ENCODE measurements at places on chromosomes 2 and 18.

DNA sequence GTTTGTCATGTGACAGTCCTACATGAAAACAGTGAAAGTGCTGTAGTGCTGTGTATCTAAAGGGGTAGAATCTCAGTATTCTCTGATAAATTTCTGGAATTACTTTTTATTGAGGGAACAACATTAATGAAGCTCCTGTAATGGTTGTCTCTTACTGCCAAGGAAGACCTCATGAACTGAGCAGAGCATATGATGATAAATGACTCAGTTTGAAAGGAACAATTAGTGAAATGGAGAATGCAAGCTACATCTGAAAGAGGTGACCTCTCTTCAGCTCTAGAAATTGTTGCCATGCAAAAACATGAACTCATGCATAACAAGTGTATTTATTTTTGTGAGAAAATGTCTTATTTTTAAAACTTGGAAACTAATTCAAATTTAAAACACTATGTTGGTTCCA lies 93.6 kb downstream of the SCN9A start:
- DNase-seq: no peak

DNA sequence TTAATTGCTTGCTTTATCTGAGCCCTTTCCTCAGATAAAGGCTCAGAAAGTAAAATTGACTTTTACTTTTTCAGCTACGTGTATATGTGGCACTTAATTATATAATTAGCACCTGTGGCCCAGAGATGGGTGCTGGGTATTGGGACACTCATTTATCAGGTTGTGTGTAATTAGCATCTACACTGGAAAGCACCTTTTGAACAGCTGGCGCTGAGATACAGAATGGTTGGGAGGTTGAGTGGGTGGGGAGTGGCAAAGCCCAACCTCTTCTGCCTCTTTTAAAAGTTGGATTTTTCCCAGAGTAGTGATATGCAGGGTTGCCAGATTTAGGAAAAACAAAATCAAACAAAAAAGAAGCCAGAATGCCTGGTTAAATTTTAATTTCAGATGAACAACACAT lies 23.9 kb downstream of the SPTBN1 start:
- DNase-seq: no peak

GRCh38 chr2:72883356-72883962 lies 3.7 kb upstream of the SPR start:
- DNase-seq: no peak

GRCh38 chr2:222268311-222268990 lies 30.3 kb downstream of the PAX3 start:
- DNase-seq: no peak

DNA sequence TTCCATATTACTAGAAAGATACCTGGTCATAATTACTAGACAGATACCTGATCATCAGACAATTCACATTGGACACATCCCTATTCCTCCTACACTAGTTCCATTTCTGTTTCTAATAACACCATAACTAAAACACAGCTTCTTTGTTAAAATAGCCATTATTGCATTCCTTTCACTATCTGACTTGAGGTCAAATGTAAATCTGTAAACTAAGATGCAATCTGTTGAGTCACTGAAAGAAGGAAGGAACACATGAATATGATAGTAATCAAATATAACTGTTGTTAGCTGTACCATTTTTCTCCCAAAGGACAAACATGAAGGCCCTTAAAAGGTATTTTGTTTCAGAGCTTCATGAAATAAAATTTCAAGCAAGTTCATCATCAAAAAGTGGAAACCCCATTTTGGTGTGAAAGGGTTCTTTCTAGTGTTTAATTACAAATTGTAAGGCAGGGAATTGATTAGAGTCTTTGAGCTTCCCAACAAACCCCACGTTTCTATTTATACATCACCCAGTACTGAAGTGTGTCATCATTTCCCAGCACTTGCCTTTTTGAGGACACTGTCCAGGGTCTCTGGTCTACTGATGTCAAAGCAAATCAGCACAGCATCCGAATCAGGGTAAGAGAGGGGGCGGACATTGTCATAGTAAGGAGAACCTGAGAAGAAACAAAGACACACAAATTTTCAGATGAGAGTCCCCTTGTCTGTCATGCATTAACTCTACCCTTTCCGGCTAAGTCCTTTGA lies 13.0 kb downstream of the RND3 start:
- DNase-seq: no peak

DNA sequence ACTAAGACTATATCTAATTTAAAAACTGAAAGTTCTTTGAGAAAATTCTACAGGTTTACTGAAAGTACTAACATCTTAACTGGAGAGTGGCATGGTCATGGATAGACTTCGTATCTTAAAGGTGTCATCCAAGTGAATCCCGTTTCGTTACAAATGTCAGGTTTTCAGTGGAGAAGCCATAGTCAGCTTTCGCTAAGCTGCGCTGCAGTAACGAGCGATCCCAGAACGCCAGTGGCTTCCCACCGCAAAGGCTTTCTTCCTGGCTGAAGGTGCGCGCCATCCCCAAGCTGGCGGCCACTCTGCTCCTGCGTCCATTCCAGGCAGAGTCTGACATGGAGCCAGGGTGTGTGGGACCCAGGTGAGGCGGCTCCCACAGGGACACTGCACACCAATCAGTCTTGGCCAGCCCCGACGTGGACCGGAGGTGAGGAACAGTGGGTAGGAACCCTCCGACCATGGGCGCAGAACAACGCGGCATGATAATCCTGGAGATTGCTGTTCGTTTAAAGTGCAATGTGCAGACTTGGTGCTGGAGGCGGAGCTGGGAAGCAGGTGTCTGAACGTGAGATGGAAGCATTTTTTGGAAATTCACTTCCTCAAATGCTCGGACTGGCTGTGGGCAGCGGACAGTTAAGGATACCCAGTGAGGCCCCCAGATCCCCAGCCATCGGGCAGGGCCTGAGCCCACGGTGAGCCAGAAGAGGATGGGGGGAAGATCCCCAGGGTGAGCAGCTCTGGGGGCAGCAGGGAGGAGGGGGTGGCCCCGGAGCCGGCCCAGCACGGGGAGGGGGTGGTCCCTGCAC lies 27.8 kb upstream of the KCNG2 start:
- no peak for DNase-seq

DNA sequence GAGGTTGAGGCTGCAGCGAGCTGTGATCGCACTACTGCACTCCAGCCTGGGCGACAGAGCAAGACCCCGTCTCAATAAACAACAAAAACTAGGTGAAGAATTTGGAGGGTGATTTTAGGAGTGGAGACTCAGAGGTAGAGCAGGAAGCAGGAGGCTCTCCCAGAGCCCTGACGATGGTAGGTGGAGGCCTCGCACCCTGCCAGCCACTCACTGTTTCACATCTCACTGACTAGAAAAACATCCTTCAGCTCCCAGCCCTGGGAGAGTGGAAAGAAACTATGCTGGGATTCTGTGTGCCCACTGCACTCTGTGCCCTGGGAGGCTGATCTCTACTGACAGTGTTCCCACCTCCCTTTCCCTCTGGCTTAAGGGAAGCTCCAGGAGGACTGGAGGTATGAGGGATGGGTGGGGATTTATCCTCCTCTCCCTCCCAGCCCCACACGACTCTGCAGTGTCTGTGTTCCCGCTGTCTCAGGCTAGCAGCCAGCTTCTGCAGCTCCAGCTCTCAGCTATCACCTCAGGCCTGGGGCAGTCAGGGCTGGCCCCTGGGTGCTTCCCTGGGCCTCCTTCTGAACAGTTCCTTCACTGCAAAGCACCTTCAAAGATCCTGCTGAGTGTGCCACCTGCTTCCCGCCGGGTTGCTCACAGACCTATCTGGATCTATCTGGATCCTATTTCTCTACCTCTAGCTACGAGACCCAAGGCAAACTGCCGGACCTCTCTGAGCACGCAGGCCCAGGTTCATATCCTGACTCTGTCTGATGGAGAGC lies 9.6 kb downstream of the CIB4 start:
- no peak for DNase-seq

- DNase-seq: no peak
These were observed 20.1 kb downstream of the OTOF start for GRCh38 chr2:26457695-26458364.

- no peak for DNase-seq
These were observed 1.4 kb downstream of the OTOS start for GRCh38 chr2:240139011-240139441.
